ENCODE measurements at places on chromosomes 4 and X.

DNA sequence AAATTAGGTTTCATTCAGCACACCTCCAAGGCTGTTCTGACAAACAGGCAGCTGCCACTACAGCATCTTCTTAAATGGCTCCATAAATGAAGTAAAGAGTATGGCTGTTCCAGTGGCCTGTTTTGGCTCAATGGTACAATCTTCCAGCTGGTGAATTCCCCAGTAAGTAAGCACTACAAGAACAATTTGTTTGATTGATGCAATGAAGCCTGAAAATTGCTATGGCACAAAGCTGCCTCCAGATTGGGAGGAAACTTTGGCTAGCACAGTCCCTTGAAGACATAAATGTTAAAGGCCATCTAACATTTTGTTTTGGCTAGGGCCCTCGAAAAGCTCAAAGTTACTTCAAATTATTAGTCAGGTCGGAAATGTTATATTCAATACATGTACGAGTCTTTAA is 47.5 kb downstream of the FGF13 start:
- no peak for DNase-seq

DNA sequence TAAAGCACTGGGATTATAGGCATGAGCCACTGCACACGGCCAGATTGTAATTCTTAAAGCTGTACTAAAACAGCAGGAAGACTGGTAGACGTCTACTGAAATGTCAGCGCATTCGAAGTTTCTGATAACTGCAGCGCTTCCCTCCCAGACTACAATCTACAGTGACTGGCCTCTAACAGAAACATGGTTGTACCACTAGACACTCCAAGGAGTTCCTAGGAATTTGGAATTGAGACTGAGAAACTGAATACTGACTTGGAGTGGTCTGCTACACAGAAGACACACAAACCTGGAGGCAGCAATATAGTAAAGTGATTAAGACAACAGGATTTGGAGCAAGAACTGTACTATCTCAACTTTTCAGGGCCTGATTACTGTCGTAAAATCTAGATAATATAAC is 937 bp downstream of the HELQ start:
- no peak for DNase-seq

DNA sequence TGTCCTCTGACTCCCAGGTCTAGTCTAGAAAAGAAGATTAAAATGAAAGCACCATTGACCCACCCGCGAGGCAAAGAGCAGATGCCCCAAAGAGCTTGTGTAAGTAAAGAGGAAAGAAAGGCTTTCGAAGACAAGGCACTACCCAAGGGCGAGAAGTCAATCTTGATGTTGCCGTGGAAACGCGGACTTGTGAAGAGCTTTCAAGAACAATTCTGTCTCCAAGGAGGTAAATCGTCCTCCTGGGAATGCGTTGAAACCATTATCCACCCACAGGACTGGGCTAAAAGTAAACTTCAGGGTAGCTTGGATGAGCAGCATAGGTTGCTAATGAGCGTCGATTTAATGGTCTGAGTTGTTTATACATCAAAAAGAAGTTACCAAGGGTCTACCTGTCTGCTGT is 189.3 kb downstream of the DHRSX start:
- DNase-seq = no peak

- DNase-seq = peak; percentile 55
Observed at GRCh38 chr4:89491761-89492160, 184.2 kb upstream of the GPRIN3 start.

GRCh38 chr4:153152501-153153338 is 51.5 kb upstream of the TRIM2 start:
- peak; percentile 73 for DNase-seq

- peak; percentile 21 for DNase-seq
Observed at GRCh38 chrX:69323786-69324720, 158.8 kb upstream of the PJA1 start.

DNA sequence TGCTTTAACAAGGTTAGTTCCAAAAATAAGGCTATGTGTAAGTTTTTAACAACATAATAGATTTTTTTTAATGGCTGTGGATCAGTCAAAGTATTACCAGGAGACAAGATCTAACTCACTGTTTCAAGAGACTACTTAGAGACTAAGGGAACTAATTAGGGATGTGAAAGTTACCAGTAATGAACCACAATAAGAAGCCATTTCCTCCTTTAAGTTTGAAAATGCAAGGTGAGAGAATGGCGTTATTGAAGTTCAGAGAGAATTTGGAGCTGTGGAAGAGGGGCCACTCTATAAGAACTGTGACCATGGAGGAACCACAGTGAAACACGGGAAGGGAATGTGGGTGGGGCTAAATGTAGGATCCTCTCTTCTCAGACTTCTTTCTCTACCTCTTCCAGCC is 624.2 kb downstream of the GLUD2 start:
- DNase-seq = no peak

DNA sequence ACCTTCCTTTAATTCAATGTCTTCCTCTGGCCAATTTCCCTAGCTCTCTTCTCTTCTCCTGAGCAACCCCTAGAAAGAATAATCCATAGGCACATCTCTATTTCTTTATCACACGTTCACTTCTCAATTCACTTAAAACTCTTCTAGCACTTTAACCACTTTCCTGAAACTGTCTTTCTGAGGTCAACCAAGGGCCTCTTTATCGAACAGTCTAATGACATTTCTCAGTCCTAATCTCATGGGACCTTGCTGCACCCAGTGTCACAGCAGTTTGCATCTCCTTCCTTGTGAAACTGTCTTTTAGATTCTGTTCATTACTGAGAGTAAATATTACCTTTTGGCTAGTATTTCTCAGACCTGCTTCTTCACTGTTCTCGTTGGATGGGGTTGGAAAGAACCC is 285.3 kb upstream of the RASGEF1B start:
- DNase-seq = no peak

GRCh38 chr4:6322761-6323566 is 53.3 kb downstream of the WFS1 start:
- no peak for DNase-seq

GRCh38 chr4:42104521-42104920 is 47.9 kb downstream of the BEND4 start:
- DNase-seq = no peak

- no peak for DNase-seq
Observed at GRCh38 chrX:36978886-36979285, 29.3 kb upstream of the FAM47C start.

GRCh38 chr4:122577189-122577553 is 43.7 kb downstream of the IL21 start:
- no peak for DNase-seq

DNA sequence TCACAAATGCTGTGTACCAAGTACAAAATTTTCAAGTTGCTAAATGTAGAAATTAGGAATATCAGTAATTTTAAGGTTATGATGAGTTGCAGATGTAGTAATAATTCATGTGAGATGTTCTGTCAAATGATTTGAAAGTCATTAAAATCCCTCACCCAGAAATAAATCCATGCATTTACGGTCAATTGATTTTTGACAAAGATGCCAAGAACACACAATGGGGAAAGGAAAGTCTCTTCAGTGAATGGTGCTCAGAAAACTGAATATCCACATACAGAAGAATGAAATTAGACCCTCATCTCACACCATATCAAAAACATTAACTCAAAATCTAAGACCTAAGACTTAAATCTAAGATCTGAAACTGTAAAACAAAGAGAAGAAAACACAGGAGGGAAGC is 12.9 kb upstream of the BMPR1B start:
- DNase-seq = no peak

DNA sequence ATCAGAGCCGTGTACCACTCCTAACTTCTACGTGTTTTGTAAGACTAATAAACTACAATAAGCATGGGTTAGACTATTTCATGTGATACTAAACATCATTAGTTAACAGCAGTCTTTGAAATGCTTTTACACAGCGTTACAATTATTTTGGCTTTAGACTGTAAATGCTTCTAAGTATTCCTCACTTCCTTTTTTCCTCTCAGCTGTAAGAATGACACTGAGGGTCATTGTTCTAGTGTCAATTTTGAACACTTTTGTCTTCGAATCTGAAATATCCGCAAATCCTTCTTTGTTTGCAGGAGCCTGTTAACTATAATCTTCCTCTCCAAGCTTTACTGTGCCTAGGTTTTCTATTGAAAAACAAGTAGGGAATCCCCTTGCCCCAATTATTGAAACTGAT is 1.5 kb downstream of the ABCE1 start:
- no peak for DNase-seq

DNA sequence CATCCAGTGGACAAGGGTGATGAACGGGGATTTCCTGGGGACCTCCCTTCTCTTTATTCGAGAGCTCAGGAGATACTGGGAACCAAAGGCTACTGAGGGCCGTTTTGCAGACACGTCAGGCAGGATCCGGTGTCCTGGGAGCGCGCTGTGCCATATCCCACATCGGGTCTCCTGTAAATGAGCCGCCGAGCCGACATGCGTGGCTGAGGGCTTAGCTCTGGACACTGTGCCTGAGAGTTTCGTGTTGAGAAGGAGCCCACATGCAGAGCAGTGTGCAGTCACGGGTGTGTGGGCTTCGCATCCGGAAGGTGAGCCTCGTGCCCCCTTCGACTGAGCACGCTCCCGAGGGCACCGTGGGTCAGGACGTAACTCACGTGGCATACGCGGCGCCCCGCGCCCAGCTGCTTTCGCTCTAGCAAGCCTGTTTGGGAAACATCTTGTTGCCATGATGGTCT is 28.5 kb upstream of the HGFAC start:
- no peak for DNase-seq

Measured in NCI-H1436 (cell line).